Prostate gland (tissue), 2 donors: ENCODE measurements at places on chromosomes 1 and 21. TPM values are rescaled to one million over a fixed set of nuclear protein-coding genes. Genes with fewer than 3 reads are reported as not detected.

DNA sequence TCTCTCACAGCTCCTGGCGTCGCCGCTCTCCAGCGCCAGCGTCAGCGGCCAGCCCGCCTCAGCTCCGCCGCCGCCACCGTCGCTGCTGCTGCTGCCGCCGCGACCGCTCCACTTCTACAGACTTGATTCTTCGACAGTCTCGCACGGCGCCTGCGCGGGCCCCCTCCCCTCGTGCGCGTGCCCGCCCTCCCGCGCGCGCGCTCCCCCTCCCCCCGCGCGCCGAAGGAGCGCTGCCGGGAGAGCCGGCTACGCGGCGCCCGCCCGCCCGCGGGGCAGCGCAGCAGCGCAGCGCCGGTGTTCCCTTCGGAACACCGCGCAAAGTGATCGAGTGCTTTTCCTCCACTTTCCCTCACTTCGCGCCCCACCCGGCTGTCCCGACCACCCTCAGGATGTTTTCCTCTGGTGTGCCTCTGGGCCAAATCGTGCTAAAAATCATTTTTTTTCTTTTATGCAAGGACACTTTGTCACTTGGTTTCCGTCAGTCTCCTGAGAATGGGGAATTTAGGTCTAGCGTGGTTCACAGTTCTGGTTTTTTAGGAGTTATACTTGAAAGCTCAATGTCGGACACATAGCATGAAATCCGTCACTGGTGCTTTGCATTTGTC lies at the start of gene IRF2BP2:
TSS of gene IRF2BP2 (minus strand) at position 118 of the 605 bp plus-strand sequence. CDS start 684 bp downstream, outside the sequence.
- DNase-seq: peak; percentile 81

GRCh38 chr1:109397581-109398342 lies at the start of gene SORT1:
SORT1 (minus strand) TSS chr1:109397918; CDS start chr1:109397892, 26 bp downstream.
- DNase-seq: peak; percentile 82

GRCh38 chr21:26224366-26224765 lies 53.8 kb upstream of the APP start:
- no peak for DNase-seq

- DNase-seq: no peak
Measured at GRCh38 chr1:174428033-174428432, 19.7 kb upstream of the GPR52 start.

The GJC2 gene
- total RNA-seq: 1.9 TPM
